ENCODE measurements at places on chromosomes 2 and 18.

- DNase-seq, result no peak
Measured at GRCh38 chr18:75226956-75227316, 16.3 kb downstream of the TSHZ1 start.

DNA sequence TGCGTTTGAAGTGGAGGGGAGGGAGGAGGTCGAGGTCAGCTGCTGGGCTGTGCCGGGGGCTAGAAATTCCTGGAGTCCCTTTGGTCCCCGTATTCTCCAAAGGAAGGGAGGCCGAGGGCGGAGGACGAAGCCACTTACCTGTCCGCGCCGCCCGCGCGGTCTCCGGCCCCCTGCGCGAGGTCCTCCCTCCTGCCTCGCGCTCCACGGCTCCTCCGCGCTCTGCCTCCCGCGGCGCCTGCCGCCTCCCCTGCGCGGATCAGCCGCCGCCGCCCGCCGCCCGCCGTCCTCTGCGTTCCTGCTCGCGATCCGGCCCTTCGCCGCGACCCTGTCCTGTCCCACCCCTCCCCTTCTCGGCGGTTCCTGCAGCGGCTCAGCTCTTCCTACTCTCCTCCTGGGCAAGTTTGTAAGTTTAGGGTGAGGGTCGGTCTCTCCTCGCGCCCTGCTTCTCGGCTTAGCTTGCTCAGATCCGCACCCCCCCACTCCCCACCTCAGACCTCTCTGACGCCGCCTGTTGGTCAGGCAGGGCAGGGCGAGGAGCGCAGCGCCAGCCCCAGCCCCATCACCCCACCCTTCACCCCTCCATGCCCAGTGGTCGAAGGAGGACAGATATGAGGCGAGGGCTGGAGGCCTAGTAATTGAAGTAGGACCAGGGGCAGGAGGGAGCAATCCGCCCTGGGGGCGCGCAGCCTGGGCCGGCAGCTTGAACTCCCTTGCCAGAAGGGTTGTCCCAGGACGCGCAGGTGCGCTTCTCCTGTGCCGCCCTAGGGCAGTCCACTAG lies 9.7 kb upstream of the SKOR2 start:
- no peak for DNase-seq

- no peak for DNase-seq
Measured at GRCh38 chr2:232458051-232458660, 2.2 kb downstream of the ALPI start.

DNA sequence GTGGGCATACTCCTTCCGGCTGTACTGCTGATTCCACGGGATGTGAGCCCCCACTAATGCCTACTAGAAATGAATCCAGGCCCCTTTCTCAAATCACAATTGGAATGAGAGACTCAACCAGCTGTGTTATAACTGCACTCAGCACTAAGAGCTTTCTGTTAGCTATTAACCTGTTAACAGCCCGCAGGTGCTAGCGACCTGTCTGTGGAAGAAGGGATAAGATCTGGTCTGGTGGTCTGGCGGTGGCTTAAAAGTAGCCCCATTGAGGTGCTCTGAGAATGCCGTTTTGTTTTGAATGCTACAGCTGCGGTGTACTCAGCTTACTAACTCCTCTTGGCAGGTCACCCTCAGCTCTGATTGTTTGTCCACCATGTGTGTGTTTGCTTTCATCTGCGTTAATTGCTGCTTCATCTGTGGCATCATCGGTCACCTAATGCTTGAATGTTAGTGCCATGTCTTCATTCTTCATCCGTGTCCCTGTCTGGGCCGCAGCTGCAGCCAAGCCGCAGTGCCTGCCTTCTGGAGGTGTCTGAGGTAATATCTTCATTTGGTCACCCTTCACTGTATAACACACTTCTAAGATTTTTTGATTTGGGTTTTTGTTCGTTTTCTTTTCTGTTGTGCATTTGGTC lies 16.3 kb downstream of the RAB12 start:
- DNase-seq, result no peak

DNA sequence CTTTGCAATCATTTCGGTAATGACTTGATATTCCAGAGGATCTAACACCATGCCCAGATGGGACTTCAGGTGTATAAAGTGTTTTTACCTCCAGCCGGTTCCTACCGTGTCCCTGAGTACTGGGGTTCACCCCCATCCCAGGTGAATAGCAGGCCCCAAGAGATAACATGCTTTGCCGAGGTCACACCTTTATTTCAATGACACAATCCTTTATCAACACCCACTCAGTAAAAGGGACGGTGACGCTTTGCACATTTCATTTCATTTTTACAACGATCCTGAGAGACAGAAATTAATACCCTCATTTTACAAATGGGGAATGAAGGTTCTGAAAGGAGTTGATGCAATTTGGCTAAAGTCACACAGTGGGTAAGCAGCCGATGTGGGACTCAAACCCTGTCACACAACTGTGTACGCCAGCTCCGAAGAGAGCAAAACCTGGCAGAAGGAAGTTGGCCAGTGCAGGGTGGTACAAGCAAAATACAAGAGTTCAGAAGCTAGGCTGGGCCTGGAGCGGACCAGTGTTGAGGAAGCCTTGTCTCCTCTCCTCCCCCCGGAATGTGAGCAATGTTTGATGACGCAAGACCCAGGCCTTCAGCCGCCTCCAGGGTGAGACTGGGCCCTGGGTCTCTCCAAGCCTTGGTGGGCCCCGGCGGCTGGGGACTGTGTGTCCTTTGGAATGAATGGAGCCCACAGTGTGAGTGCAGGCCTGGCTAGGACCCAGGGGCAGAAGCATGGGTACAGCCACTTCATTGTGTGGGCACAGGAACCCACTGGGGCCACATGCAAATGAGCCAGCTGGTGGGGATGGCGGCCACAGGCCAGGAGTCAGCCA lies 139.6 kb upstream of the MYCN start:
- DNase-seq, result no peak

GRCh38 chr2:83686863-83687262 lies 772.2 kb downstream of the SUCLG1 start:
- DNase-seq, result no peak

DNA sequence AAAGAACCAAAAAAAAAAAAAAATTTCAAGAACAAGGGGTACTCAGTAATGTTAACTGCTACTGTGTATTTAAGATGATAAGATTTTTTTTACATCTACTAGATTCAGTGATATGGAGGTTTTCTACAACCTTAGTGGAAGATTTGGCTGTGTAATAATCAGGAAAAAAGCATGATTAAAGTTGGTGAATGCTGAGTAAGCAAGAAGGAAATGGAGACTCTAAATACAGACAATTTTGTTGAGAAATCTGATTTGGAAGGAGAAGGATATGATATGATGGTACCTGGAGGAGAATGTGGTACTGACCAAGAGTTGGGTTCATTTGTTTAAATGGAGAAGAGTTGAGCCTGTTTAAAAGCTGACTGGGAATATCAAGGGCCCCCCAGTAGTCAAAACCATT lies 125.1 kb downstream of the WDPCP start:
- no peak for DNase-seq

DNA sequence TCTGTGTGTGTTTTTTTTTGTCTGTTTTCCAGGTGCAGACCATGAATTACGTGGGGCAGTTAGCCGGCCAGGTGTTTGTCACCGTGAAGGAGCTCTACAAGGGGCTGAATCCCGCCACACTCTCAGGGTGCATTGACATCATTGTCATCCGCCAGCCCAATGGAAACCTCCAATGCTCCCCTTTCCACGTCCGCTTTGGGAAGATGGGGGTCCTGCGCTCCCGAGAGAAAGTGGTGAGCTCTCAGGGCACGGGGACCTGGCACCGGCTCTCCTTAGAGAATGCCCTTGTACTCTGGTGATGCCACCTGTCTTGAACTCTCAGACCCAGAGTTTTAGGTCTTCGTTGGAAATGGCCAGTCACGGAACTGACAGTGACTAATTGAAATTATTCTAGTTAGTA lies 19.1 kb downstream of the LPIN1 start:
- DNase-seq, result no peak

DNA sequence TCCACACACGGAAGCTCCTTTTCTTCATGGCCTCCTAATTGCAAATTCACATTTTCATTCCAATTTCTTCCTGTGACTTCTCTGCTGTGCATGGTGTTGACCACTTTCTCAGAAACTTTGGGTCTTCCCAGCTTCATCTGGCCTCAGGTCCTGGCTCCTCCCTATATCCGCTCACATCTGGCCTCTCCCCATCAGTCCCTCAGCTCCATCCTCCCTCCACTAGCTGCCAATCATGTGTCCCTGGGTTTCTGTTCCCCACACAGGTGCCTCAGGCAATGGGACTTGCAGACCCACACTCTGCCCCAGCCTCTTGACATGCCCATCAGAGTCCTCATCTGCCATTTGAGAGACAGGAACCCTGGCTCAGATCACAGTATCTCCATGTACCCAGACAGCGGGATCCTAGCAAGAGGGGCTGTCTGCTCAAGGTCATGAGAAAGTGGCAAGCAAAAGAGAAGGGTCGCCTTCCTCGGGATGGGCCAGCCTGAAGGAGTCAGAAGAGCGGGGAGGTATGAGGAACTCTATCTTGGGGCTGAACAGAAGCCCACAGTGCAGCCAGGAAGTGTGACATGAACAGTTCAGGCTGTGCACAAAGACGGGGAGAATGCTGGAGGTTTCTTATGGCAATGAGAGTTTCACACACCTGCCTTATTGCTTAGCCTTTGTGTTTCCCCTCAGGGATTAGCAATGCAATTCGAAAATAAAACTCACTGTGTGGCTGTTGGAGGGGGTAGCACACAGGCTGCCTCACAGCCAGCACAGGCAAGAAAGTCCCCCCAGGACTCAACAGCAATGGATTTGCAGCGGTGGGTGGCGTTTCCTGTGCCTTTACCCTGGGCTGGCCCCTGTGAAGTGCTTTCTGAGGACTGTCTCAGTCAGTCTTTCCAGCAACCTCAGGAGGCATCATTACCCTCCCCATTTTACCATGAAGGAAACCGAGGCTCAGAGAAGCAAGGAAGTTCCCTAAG lies 69.5 kb downstream of the COPS8 start:
- no peak for DNase-seq
